ENCODE measurements at places on chromosomes 3 and 15. TPM values are rescaled to one million over a fixed set of nuclear protein-coding genes. Genes with fewer than 3 reads are reported as not detected.

GRCh38 chr3:164419220-164419619, 659.1 kb downstream of the SI start:
- DNase-seq, result no peak

DNA sequence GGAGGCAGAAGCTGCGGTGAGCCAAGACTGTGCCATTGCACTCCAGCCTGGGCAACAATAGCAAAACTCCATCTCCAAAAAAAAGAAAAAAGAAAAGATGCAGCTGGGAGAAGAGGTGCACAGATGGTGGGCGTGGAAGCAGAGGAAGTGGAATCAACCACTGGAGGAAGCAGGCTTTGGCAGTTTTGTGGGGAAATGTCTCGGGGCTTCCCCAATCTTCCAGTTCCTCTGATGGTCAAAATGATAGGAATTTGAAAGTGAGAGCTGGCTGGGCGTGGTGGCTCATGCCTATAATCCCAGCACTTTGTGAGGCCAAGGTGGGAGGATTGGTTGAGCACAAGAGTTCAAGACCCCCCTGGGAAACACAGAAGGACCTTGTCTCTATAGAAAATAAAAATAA, 48.1 kb upstream of the SMAD3 start:
- no peak for DNase-seq

DNA sequence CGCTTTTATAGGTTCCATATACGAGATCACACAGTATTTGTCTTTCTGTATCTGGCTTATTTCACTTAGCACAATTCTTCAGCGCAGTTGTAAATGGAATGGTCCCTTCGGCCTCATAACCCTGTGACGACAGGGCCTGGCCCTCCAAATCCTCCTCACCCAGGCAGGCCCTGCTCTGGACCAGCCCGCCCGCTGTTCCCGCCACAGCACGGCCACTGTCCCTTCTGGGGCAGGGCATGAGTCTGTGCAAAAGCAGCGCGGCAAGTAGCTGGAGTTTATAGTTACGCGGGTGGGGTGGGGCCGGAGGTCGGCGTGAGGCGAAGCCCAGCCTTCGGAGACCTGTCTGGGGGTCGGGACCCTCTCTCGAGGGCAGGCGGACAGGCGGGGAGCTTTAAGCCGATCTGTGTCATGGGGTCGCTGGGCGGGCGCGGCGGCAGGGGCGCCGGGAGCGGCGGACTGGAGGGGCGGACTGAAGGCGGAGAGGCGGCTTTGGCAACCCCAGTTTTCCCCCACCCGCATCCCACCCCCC, 543 bp downstream of the ARPIN start:
- no peak for DNase-seq

CCR2 gene
- 53.0 TPM for total RNA-seq

MCF2L2 gene
- total RNA-seq, result 6.5 TPM

- DNase-seq, result no peak
These were observed 653 bp upstream of the MFSD1 start for GRCh38 chr3:158801201-158801600.

All from activated naive CD8-positive, alpha-beta T cell treated with anti-CD3 and anti-CD28 coated beads, Interleukin-2, amount 10 ng/mL, durations not matched to agents 7 days and 5 days (primary cell).